ENCODE measurements at places on chromosomes 11 and 22.

GRCh38 chr11:116330439-116331185 lies 442.2 kb downstream of the BUD13 start:
- DNase-seq, result no peak

DNA sequence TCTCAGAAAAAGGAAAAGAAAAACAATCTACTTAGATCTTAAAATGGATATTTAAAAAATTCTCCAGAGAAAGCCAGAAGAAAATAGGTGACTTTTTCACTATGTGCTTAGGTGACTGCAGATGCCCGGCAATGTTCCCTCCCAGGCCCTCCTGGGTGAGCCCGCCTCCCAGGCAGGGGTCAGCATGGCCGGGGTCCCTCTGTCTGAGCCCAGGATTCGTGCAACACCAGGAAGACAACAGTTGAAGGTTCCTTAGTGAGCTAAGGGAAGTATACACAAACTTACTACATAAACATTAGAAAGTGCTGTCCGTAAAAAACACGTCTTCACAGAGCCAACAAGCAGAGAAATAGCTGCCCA lies 11.6 kb downstream of the MAPK8IP2 start:
- DNase-seq, result no peak

DNA sequence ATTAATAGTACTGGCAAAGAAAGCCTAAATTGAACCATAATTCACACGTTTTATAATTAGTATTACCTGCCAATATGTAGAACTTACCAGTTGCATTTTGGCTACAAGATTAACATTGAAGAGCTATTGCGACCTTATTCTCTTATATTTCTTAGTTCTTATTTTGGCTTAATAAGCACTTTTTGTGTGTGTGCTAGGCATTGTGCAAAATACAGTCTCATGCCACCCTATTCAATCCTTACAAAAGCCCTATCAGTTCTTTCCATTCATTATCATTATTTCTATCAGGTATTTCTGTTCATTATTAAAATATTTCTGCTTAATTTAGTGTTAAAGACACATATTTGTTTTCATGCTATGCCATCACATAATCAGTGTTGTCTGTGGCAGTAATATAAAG lies 41.2 kb downstream of the MAML2 start:
- no peak for DNase-seq

DNA sequence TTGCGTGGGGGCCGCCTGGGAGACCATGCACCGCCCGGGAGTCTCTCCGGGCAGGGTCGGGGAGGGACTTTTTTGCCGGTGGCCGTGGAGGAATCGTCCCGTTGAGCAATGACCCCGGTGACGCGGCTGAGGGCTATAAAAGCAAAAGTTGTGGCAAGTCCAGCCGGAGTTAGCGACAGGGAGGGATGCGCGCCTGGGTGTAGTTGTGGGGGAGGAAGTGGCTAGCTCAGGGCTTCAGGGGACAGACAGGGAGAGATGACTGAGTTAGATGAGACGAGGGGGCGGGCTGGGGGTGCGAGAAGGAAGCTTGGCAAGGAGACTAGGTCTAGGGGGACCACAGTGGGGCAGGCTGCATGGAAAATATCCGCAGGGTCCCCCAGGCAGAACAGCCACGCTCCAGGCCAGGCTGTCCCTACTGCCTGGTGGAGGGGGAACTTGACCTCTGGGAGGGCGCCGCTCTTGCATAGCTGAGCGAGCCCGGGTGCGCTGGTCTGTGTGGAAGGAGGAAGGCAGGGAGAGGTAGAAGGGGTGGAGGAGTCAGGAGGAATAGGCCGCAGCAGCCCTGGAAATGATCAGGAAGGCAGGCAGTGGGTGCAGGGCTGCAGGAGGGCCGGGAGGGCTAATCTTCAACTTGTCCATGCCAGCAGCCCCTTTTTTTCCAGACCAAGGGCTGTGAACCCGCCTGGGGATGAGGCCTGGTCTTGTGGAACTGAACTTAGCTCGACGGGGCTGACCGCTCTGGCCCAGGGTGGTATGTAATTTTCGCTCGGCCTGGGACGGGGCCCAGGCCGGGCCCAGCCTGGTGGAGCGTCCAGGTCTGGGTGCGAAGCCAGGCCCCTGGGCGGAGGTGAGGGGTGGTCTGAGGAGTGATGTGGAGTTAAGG lies at the start of gene NEAT1:
Gene NEAT1 (plus strand): TSS at position 166 of the 883 bp plus-strand sequence.
- peak; percentile 92 for DNase-seq

DNA sequence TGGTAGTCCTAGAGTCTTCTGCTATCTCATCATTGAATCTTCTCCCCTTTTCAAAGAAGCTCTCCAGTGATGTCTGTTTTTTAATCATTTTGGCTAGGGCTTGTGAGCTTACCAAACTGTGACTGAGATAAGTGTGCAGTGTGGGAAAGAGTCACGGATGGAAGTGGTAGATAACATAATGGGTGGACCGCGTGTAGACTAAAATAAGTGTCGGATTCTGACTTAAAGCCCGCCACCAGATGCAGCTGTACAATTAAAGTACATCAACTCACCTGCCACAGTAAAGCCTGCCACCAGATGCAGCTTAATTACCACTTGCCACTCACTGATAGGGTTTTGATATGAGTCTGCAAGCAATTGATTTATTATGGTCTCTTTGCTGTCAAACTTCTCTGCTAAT lies 581.5 kb downstream of the LRRC4C start:
- no peak for DNase-seq

GRCh38 chr22:27317096-27317495 lies 484.5 kb downstream of the MN1 start:
- DNase-seq, result peak; percentile 83

DNA sequence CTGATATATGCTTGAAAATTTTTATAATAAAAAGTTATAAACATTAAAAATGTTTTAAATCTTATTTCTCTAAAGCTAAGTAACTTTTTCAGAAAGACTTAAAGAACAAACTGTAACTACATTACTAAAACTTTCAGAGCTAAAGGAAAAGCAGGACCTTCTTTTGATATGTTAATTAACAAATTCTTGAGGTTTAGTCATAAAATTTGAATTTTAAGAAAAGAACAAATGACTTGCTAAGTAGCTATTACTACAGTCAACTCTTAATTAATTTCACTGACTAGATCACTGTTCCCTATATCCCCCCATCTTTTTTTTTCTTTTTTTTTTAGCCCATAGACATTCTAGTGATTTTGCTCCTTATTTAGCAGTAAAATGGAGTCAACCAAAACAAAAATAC lies 344.4 kb downstream of the LRRC4C start:
- no peak for DNase-seq

GRCh38 chr11:6356503-6357055 lies 33.7 kb upstream of the SMPD1 start:
- no peak for DNase-seq

GRCh38 chr11:117107701-117108590 lies 9.7 kb upstream of the SIK3 start:
- no peak for DNase-seq

DNA sequence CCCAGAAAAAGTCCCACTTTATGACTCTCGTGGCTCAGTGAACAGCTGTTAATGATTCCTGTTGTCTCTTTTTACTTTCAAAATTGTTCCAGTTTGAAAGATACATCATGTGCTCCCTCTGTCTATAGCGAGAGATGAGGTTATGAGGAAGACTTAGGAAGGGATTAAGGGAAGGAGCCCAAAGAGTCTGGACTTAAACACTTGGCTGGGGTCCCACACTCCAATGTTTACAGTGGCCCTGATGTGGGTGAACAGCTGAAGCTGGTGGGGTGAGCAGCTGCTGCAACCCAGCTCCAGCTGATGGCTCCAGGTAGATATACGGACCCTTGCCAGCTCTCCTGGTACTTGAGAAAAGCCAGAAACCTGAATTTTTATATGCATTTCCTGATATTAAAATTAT lies 84.5 kb upstream of the PLET1 start:
- DNase-seq, result no peak

DNA sequence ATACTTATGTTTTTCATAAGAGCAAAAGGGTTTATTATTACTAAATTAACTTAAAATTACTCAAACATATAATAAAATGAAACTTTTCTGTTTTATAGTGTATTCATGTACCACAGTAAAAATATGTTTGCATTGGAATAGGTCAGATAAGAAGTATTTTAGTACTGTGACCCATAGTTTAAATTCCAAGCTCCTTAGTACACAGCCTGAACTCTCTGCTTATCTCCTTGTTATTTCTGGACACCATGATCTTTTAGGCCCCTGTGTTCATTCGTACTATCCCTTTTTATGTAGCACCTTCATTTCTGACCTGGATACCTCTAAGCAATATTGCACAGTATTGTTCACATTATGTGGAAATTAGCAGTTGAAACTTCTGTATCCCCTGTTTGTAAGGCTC lies 296.7 kb upstream of the SYN3 start:
- DNase-seq, result no peak

DNA sequence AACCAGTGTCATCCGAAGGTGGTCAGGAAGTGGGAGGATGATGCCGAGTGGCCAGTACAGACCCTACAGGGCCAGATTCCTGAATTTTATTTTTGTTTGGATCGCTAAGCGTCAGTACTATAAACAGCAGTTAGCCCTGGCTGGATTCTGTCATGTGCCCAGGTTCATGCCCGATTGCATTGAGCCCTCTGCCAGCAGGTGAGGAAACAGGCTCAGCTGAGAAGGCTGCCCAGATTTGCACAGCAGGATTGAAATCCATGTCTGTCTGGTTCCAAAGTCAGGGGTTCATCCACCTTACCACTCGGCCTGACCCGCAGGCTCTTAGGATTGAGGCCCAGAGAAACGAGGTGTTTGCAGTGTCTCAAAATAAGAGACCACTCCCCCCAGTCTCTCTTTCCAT lies 9.1 kb upstream of the TBC1D22A start:
- DNase-seq, result no peak

GRCh38 chr11:26070714-26071380 lies 261.1 kb upstream of the ANO3 start:
- no peak for DNase-seq

DNA sequence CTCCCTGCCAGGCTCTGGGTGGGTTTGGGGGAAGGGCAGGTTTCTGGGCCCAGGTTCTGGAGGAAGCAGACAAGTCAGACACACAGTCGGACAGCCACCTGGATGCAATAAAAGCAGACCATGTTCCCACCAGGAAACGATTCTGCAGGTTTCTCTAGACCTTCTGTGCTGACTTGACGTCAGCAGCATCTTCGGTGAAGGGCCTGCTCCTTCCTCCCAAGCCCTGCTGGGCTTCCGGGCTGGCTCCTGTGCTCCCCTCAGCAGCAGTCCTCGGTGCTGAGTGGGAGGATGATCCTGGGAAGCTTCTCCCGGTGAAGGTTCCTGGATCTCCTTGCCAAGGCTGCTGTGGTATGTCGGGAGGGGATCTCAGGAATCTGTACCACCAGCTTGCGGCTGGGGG lies 240.0 kb downstream of the GRIK4 start:
- DNase-seq, result no peak

DNA sequence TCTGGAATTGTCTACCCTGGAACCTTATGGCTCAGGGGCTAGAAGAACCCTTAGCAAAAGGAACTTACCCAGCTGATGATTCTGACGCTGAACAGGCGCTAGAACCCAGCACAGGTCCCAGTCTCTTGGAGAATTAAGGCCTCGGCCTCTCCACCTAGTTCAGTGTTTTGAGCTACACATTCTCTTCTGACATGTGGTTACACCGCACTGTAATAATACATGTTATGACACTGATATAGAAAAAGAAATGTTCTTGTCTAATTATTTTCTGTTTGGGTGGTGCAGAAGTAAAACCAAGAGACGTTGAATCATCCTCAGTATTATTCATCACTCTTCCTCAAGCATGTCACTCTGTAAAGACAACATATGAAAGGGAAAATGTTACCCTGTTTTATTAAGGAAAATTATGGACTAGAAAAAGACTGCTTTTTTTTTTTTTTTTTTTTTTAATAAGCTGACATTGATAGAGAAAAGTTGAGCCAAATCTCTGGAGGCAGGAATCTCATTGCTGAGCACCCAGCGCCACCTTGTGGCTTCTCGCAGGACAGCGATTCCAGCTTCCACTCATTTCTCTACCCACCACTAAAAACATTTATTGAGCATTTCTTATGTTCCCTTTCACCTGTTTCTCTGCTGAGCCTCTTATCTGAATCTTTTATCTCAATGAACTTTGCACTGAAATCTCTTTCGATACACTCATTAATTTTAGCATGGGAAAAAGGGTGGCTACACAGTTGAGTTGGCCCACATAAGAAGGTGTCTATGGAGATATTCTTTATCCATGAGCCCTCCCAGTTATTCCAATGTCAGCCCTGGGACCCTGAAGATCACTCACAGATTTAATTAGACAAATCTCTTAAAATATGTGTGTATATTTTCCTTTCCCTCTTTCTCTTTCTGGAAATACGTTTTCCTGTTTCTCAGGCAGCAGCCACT lies 12.6 kb upstream of the APLNR start:
- DNase-seq, result peak; percentile 53

Data from M059J (cell line).